Urinary bladder (tissue), 4 donors: ENCODE measurements at places on chromosomes 12 and 14.

- no peak for DNase-seq
Observed at GRCh38 chr14:104641753-104642539, 37.4 kb upstream of the TMEM179 start.

GRCh38 chr12:59077153-59077552, 156.8 kb upstream of the LRIG3 start:
- DNase-seq, result no peak

GRCh38 chr14:65631040-65631439, 218.5 kb downstream of the FUT8 start:
- DNase-seq, result no peak

- no peak for DNase-seq
Observed at GRCh38 chr12:92503029-92503931, 199.5 kb upstream of the PLEKHG7 start.
